ENCODE measurements at places on chromosomes 16 and 17.

GRCh38 chr16:49866595-49867071 is 10.7 kb upstream of the ZNF423 start:
- no peak for DNase-seq

DNA sequence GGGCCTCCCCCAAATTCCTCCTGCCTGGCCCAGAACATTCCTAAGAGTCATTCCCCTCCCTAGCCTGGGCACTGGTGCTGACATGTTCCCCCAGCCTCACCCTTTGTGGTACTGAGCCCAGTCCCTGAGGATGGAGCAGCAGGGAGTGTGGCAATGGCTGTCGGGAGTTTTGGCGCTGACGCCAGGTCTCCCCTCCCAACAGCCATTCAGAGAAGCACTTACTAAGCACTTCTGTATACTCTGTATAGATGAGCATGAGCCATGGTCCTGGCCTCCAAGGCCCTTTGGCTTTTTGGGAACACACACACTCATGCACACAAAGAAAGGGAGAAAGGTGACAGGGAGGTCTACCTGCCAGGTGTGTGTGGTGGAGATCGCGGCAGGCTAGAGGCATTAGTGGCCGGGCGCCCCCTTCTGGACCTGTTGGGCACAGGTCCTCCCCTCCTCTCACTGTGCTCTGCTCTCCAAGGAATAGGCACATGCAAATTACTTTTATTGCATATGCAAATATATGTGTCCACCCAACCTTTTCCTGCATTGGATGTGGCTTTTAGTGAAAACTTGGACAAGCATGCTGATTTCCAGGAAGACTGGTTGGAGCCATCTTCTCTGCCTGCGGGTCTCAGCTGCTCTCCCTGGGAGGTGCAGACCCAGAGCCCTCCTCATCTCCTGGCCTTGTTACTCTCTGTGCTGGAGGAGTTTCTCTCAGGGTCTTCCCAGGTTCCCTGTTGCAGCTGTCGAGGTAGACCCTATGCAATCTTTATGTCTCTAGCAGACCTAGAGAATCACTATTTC is 17.4 kb upstream of the C17orf107 start:
- peak; percentile 45 for DNase-seq

DNA sequence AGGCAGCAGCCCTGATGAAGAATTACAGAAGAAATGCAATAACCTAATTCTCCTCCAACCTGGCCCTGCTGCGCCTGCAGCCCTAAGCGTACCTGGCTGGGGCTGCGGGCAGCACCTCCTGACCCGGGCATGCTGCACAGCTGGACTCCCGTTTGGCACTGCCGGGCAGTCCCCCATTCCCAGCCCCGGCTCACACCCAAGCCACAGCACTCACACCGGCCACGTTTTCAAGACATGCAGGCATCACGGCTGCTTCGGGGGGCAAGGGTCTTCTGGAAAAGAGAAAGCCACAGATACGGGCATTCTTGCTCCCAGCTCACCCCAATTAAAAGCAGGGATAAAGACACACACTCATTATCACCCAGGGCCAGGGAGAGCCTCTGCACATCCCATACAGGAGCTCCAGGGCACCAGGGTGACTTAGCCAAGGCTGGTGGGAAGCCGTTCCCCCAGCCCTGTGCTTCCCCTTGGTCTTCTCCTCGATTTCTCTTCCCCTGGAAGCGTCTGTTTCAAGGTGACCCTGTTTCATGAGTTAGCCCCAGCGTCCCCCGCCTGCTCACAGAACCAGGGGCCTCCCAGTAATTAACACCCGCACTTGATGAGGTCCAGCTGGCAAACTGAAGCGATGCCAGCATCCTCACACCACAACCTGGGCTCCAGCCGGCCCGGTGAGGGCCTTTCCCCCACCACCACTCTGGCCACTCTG is 216.7 kb downstream of the C16orf78 start:
- no peak for DNase-seq

- no peak for DNase-seq
These were observed 2.8 kb downstream of the EMP2 start for GRCh38 chr16:10577305-10578202.

GRCh38 chr17:47941246-47942095 is at the start of gene PNPO:
Gene PNPO (plus strand): TSS chr17:47941571. CDS start chr17:47941676, 105 bp downstream.
- DNase-seq: peak; percentile 91

DNA sequence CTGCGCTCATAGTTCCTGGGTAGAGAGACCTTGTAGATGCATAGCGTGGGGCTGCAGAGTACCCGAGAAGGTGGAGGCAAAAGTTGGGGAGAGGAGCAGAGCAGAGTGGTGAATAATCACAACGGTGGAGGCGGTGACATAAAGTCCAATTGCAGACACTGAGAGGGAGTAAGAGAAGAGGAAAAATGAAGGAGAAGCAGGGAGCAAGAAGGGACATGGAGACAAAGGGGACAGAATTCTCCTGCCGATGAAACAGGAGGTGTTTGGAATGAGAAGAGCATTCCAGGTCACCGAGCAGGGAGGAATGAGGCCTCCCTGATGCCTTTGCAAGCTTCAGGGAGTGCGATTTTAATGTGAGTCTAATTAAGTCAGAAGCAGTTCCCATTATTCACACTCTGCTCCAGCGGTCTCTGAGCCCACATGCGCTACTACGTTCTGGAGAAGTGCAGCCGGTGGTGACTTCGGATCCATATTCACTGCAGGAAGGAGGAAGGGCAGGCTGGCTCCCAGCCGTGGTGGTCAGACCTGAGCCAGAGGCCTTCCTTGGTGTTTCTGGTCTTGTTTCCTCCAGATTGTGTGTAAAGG is 108.0 kb upstream of the DNAH9 start:
- DNase-seq: no peak

DNA sequence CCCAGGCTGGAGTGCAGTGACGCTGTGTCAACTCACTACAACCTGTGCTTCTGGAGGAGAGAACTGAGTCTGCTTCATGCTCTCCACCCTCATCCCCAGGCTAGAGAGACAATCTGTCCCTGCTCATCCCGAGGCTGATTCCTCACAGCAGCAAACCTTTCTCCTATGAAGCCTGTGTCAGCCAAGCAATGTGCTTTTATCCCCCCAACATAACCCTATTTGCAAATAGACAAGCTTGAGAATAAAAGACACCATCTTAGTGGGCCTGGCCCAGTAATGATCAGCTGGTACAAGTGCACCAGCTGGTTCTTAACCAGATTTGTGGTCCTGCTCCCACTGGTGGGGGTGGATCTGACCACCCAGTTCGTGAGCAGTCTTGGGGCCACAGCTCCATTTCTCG is 322.8 kb downstream of the CPPED1 start:
- DNase-seq: no peak

Measured in activated T-cell treated with anti-CD3 and anti-CD28 coated beads for 48 hours (primary cell).